ENCODE measurements at places on chromosomes 3 and 15. TPM values are rescaled to one million over a fixed set of nuclear protein-coding genes. Genes with fewer than 3 reads are reported as not detected.

RHOA gene
- total RNA-seq, result 386 TPM

PTX3 gene
- 1.4 TPM for total RNA-seq

ROPN1 gene
- not detected for total RNA-seq

GRCh38 chr15:69538379-69538778, 85.8 kb downstream of the RPLP1 start:
- DNase-seq, result no peak

DNA sequence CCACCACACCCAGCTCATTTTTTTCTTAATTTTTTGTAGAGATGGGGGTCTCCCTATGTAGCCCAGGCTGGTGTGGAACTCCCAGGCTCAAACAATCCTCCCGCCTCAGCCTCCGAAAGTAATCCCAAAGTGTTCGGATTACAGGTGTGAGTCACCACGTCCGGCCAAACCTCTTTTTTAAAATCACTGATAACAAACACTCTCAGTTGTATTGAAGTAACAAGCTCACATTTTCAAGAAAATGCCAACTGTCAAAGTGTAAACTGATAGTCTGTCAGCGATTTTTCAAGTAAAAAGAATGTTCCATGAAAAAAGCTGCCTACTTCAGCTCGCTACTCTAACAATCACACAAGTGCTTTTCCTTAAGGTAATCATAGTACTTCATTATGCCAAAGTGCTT, 33.4 kb downstream of the UBXN7 start:
- DNase-seq, result no peak

GRCh38 chr15:74616366-74616939, 817 bp downstream of the CLK3 start:
- DNase-seq, result no peak

- no peak for DNase-seq
Measured at GRCh38 chr3:177069514-177070329, 127.6 kb downstream of the TBL1XR1 start.

- no peak for DNase-seq
Measured at GRCh38 chr3:7871003-7871560, 630.5 kb upstream of the LMCD1 start.

DNA sequence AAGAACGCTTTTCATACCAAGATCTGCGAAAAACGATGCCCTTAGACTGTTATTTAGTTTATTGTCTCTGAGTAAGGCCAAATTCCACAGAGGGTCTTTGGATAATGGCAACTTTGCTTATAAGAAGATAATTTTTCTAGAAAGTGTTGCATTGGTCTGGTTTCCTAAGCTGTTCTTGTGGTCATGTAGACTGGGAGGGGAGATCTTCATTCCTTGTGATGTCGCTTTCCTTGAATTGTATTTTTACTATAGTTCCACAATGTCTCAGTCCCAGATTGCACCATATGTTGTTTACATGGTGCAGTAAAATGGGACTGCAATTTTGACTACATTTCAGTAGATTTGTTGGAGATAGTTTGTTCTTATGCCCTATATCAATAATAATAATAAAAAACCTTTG, 28.8 kb upstream of the ST3GAL6 start:
- DNase-seq, result no peak

GRCh38 chr15:82174471-82175235, 87.9 kb downstream of the EFL1 start:
- DNase-seq, result no peak

DNA sequence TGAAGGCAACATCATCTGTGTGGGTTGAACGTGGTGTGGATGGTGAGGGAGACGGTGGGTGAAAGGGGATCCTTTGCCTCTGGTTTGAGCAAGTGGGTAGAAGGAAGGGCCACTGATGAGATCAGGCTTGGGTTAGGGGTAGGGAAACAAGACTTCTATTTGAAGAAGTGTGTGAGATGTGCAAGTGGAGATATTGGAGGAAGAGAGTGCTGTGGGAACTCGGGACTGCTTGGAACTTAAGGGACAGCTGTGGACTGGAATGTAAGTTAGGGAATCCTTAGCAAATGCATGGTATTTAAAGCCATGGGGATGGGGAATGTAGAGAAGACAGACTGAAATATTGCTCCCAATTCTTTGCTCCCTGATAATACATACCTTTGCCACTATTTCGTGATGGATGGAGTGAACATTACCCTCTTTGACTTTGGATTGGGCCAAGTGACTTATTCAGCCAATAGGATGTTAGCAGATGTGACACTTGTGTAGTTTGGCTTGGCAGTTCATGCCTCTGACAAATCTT, 30.2 kb upstream of the AMOTL2 start:
- DNase-seq, result no peak

DNA sequence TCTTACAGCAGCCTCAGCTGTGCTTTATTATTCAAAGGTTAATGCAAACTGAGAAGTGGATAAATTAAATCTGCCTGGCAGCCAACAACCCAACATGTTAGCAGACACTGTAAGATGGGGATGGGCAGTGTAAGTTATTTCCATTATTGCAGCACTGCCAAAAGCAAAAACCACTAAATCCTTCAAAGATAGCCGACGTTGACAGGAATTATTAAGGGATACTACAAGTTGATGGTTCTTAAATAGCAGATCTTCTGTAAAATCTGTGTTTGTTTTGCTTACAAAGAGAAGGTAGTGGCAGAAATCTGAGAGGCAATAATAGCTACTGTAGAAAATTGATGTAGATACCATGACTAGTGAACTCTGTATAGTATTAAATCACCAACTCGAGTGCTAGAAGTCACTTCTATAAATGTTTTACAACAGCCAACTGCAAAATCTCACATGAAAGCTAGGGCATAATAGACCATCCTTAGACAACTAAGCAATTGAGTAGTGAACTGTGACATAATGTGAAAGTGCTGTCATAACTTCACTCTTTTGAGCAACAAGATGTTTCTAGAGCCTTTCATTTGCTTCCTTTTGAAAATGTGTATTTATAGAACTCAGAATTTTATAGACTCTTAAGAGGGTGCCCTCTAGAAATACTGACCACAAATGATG, 278.6 kb downstream of the UBE2E2 start:
- no peak for DNase-seq

Data from H1 (cell line).